ENCODE measurements at places on chromosomes 2 and 18.

- no peak for DNase-seq
These were observed 238.1 kb upstream of the EPHA4 start for GRCh38 chr2:221810245-221810644.

GRCh38 chr18:22934789-22935188, 1.7 kb downstream of the RBBP8 start:
- no peak for DNase-seq

- no peak for DNase-seq
These were observed 347.5 kb downstream of the METTL4 start for GRCh38 chr18:2223849-2224248.

- DNase-seq = no peak
These were observed 90.9 kb downstream of the RAPGEF4 start for GRCh38 chr2:172826522-172826921.

- no peak for DNase-seq
These were observed 41.4 kb downstream of the STARD6 start for GRCh38 chr18:54316071-54316820.

- DNase-seq = no peak
These were observed 36.5 kb upstream of the MGAT5 start for GRCh38 chr2:134217351-134217750.

GRCh38 chr2:105800953-105801635, 56.4 kb downstream of the NCK2 start:
- DNase-seq = no peak

DNA sequence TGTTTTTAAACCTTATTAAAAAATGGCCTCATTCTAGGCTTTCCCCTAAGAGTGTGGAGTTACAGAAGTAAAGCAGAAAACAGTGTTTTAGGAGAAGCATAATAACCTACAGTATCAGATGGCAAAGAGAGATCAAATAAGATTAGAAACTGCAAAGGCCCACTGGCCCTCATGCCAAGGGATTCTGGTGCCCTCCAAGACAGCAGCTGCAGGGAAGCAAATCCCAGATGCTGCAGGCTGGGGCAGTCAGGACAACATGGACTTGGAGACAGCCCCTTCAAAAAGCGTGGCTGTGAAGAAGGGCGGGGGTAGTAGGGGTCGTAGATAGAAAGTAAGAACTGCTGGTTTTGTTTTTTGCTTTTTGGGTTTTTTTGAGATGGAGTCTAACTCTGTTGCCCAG, 28.3 kb upstream of the EPG5 start:
- DNase-seq = no peak

- no peak for DNase-seq
These were observed 188.1 kb downstream of the FMNL2 start for GRCh38 chr2:152523091-152523490.

- no peak for DNase-seq
These were observed 230.9 kb upstream of the ZSWIM2 start for GRCh38 chr2:187079901-187080300.

DNA sequence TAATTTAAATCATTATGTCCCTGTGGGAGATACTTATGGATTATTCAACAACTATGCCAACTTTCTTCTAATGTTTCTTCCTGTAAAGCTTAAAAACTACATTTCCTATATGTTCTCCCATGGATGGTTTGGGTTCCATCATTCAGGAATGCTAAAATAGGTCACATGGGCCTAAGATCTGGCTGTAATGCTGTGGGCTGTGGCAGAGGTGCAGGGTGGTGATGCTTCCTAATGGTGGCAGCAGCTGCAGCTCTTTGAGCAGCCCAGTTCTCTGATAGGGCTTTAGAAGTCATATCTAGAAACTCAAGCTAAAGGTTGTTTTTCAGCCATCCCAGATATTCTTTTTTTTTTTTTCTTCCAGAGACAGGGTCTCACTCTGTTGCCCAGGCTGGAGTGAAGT, 266.1 kb downstream of the ZNF385B start:
- no peak for DNase-seq

- DNase-seq = no peak
These were observed 19.3 kb downstream of the GEMIN6 start for GRCh38 chr2:38797250-38797676.

GRCh38 chr2:122367646-122368010, 612.2 kb downstream of the TSN start:
- DNase-seq = no peak

DNA sequence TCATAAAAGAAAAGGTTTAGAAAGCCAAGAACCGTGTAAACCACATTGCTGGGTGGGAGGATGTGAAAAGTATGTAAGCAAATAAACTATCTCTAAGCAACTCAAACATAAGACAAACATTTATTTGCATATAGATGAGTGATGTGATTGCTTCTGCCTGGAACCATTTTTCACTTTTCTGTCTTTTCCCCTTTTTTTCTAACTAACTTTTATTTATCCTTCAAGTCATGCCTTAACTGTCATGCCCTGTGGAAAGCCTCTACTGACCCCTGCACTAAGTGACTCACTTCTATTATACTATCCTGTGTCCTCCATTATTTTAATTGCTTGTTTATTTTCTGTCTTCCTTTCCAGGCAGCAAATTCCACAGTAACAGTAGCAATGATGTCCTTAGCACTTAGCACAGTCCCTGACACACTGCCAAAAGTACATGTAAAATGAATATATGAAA, 87.5 kb upstream of the CTAGE1 start:
- no peak for DNase-seq

DNA sequence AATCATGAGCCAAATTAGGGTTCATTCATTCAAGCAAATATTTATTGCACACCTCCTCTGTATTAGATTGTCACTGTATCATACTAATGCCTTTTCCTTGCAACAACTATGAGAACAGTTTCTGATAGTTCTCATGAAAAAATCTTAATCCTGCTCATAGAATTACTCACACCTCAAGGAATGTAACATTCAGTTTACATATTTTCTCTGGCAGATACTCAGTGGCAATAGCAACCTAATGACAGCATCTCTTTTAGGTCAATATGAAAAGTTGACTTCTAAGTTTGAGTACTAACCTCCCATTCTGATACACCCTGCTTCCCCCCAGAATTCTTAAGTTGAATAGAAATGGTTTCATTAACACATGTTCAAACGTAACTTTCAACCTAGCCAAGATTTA, 132.0 kb downstream of the VWC2L start:
- DNase-seq = no peak

DNA sequence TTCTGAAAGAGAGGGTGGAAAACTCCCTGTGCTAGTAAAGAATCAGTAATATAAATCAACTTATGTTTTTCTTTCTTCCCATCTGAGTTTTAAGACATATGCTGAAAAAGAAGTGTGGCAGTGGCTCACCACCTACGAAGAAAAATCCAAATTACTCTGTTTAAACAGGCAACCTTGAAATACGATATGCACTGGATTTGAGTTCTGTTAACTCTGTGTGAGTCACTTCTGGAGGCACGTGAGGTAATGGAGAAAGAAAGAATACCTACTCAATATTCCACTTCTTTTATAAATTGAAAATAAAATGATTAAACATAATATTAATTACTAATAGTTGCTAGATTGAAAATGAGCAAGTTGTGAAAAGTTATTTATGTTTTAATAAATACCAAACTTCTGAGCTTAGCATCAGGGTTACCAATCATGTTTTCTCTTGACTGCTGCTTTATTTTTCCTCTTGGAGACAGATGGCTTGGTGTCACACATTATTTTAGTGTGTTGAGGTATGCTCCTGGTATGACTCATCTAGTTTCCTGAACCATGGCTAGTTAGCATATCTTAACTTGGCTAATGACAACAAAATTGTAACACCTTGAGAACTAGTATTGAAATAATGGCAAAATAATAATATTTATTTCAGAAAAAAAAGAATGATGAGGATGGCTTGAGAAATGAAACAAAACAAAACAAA, 1705.5 kb upstream of the PIK3C3 start:
- DNase-seq = no peak

- DNase-seq = no peak
These were observed 353.3 kb downstream of the DSC3 start for GRCh38 chr18:30689216-30689615.

GRCh38 chr2:73937899-73938298, 11.2 kb downstream of the DGUOK start:
- no peak for DNase-seq

GRCh38 chr18:12010187-12010802, 29.0 kb downstream of the IMPA2 start:
- DNase-seq = no peak

DNA sequence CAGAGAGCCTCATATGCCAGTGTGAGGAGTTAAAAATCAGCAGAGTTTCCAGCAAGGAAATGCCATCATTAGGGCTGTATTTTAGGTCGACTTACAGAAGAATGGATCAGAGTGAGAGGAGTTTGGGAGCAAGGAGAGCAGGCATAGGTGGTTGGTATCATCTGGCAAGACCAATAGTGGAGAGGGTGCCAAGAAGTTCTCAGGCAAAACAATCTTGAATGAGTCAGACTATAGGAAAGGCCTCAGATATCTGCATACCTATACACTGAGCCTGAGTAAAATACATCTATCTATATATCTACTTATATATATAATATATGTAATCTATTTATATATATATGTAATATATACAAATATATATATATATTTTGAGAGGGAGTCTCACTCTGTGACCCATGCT, 57.3 kb downstream of the TMEFF2 start:
- no peak for DNase-seq

GRCh38 chr2:240960309-240960970, 38.0 kb upstream of the SNED1 start:
- DNase-seq = no peak

GRCh38 chr2:21696900-21697299, 573.1 kb downstream of the TDRD15 start:
- DNase-seq = no peak

- DNase-seq = no peak
These were observed 20.3 kb downstream of the TBR1 start for GRCh38 chr2:161436411-161436810.

- DNase-seq = no peak
These were observed 185.4 kb downstream of the INHBB start for GRCh38 chr2:120531365-120531764.

- DNase-seq = no peak
These were observed 29.7 kb downstream of the CCDC141 start for GRCh38 chr2:179020156-179020750.

- DNase-seq = no peak
These were observed 64.4 kb upstream of the LYPD6B start for GRCh38 chr2:148974095-148974494.

DNA sequence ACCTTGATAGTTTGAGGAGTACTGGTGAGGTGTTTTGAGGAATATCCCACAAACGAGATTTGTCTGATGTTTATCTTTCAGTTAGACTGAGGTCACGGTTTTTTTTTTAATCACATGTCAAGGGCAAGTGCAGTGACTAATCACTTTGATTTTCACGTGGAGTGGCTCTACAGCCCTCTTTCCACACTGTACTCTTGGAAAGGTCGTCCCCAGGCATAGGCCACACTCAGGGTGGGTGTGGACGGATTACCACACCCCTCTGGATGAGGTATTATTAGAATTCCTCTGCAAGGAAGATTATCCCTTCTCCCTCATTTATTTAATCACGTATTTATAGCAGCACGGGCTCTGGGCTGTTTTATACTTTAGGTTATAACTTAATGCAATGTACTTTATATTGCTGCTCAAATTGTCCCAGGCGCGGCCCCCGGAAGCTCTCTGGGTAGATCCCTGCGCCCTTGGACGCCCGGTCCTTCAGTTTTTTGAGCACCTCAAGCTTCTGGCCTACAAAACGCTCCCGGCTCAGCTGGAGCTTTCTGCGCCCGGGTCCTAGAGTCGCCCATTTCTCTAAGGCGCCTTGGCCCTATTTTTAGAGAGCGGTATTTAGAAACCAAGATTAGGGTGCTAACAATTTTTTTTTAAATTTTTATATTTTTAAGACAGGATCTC, 515 bp upstream of the PLEKHB2 start:
- peak; percentile 19 for DNase-seq

DNA sequence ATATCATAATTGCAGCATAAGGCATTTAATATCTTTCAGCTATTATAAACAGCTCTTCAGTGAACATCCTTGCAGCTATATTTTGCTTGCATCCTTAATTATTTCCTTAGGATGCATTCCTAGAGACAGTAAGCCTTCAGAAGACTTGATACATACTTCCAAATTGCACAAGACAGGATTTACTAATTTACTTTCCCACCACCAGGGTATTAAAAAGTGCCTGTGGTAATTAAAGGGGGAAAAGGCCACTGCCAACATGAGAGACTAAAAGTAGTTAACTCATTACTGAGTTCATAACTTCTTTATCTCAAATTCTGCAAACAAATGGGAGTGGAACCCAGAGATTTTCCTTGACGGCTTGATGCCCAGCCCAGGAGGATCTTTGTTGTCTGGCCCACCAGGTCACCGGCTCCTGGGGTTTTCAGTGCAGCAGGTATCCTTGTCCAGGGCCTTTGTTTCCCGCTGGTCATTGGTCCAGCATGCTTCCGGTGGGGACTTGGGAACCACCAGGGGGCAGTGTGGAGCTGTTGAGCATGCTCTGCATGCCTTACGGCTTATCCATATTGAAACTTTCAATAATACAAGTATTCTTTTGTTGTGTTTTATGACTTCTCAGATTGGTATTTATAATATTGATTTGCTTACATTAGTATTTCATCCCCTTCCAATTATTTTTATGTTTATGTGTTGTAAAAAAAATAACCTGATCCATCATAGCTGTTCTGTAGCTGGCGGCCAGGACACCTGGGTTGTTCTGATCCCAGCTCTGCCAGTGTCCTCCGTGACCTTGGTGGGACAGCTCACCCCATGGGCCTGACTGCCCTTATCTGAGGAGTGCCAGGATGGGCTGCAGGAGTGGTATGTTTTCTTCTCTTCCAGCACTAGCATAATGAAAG, 61.4 kb downstream of the TGOLN2 start:
- DNase-seq = peak; percentile 54

DNA sequence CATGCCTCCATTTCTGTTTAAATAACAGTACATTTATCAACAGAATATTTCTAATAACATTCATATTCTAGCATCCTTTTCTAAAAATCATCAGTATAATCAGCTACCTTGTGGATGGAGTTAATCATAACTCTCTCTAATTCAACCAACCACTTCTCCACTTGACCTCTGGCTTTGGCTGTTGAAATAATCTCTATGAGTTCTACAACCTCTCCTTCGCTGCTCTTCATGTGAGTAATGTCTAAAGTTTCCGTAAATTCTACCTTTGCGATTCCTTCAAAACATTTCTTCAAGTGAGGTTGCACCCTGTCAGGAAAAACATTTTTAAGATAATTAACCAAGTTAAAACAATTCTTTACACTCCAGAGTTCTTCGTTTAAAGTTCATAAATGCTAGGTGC, 134.2 kb downstream of the DNAH7 start:
- DNase-seq = no peak

- no peak for DNase-seq
These were observed 311.2 kb upstream of the PKDCC start for GRCh38 chr2:41736586-41736985.

- no peak for DNase-seq
These were observed 31.1 kb upstream of the ACTR3 start for GRCh38 chr2:113858764-113859163.

DNA sequence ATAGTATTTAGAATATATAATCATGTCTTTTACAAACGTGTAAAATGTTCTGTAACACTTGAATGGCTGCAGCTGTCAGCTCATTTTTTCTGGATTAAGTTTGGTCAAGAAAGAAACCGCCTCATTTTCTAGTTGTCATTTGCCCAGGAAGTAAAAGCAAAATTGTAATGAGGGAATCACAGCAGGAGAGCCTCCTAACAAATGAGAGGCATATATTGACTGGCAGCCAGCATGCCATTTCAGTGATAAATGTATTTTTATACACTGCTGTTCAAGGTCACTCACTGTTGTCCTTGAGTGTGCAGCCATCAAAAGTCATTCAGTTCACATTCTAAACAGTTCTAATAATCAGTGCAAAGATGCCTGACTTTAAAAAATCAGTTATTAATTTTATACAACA, 144.3 kb upstream of the BOD1L2 start:
- DNase-seq = no peak

- DNase-seq = no peak
These were observed 100.3 kb upstream of the MBOAT2 start for GRCh38 chr2:9103663-9104277.
